ENCODE measurements at places on chromosomes 1 and 21.

DNA sequence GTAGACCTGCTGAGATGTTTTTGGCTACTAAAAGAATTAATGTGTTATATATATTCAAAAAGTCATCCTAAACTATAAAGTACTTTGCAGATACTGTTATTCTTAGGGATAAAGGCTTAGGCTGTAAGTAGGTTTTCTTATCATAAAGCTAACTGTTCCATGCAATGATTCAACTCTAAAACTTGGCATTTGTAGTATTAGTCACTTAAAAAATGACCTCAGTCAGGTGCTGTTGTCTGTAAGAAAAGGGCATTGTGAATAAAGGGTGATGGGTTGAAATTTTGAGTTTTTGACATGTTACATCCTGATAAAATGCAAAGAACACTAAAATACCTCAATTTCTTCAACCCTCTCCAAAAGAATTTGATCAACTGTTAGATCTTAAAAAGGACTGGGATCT is 32.9 kb downstream of the ADCY10 start:
- DNase-seq = peak; percentile 52

DNA sequence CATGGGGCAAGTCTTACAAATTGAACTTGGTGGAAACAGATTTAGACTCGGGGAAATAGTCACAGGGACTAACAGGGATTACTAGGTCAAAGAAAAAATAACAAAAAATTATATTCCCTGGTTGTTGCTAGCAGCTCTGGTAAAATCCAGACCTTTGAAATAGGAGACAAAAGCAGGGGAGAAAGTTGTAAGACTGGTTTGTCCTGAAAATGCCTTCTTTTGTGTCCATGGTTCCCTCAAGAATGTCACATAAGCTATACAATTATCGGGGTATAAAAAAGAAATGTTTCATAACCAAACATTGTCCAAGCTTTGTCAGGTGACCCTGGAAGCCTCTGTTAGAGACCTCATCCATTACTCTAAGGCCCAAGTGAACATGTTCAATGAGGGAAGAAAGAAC is 33.1 kb downstream of the KIAA0319L start:
- DNase-seq = no peak

DNA sequence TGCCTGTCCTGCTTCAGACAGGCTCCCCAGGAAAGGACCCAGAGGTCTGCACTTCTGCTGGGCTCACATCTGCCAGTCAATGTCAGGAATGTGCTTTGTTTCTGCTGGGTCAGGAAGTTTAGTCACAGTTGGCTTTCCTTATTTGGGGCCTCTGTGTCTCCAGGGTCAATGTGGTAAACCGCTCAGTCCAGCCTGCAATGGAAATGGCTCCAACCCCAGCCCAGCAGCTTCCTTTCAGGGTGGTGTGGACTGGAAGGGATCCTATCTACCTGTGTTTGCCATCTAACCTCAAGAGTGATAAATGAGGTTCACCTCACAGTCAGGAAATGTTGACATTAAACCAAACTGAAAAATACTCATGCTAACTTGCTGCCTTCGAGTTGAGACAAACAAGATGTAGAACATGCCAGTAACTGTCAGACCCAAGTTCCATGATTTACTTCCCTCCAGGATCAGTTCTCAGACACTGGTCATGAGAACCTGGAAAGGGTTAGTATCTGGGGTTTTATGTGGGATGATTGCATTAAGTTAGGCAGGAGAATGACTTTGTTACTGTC is 20.3 kb downstream of the ENO1 start:
- peak; percentile 73 for DNase-seq

DNA sequence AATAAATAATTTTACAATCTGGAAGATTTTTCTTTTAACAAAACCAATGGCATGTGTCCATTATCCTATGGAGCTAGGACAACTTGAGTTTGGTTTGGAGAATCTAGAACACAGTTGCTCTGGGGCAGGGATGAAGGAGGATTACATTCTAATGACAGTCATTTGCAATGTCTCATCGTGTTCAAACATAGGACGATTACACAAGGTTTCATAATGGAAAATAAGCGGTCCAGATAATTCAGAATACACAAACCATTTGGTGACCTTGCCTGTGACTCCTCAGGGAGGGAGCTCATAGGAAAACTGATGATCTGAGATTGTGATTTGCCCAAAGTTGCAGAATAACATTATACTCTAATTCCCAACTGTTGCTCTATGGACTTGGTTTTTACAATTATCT is 27.6 kb upstream of the RGL1 start:
- DNase-seq = no peak

GRCh38 chr1:203197625-203198024 is 11.1 kb upstream of the CHI3L1 start:
- DNase-seq = peak; percentile 70

GRCh38 chr1:67020304-67020703 is 33.6 kb downstream of the SLC35D1 start:
- DNase-seq = peak; percentile 40

DNA sequence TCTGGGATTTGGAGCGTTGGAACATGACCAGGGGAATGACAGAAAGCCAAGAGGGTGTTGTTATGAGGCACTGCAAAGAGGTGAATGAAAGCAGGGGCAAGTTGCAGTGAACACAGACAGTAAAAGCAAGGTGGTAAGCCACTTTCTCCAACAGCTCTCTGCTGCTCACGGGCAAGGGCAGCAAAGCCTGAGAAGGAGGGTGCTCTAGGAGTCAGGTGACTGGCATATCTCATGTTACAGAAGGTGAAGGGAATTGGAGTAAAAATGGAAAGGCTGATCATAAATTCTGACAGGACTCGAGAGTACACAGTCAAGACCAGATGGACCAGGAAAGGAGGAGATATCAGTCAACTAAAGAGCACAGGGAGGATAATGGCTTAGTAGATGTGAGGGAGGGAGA is 14.5 kb downstream of the VAV3 start:
- no peak for DNase-seq

DNA sequence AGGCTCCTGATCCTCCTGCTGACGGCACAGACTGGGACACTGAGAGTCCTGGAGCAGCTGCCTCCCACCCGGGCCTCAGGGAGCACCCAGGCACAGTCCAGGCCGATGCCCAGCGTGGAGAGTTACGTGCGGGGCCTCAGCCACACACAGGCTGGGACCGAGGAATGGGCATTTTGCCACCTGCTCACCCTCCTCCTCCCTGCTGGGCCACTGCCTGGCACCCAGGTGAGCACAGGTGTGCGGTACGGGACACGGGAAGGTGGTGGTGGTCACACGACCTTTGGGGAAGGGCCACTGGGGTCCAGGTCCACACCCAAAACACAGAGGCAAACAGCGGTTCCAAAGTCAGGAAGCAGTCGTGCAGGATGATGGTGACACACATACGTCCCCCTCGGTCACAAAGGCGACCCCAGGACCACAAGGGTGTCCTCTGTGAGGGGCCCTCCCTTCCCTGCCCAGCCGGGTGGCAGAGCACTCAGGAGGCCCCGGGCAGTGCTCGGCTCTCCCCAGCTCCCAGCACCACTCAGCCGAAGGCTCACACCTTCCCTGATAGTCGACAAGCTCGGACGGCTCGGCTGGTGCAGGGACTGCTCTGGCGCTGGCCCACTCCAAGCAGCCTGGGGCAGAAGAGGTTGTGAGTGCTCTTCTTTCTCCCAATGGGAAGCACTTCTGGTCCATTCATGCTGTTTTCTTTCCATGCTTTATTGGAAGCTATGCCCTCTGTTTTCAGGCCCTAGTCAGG is 14.3 kb downstream of the MORN1 start:
- no peak for DNase-seq

GRCh38 chr1:206808615-206809014 is 36.3 kb upstream of the IL10 start:
- peak; percentile 30 for DNase-seq

- DNase-seq = no peak
Measured at GRCh38 chr1:1199961-1200875, 6.2 kb downstream of the TNFRSF18 start.

DNA sequence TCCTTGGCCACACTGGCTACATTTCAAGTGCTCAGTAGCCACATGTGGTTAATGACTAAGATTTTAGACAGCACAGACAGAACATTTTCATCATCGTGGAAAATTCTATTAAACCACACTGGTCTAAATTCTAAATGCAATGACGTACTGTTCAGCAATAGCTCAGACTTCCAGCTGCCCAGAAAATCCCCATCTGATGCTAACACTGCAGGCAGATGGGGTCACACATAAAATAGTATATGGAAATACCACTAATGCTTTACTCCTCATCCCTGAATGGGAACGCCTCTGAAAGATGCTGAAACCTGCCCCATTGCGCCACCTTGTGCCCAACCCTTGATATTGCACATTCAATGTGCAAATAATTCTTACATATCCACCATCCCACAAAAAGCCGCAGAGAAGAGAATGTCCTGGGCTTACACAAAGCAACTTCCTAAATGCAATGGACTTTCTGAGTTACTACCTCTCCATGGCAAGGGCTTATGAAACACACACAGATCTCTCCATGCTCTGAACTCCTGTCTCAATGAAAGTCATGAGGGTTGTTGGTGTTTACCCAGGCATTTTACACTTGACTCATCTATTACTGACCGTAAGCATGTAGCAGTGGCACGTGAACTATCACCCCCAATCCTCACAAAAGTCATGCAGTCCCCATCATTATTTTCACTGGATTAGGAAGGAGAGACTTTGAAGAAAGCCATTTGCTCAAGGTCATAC is 20.3 kb upstream of the SLC5A9 start:
- DNase-seq = peak; percentile 80

DNA sequence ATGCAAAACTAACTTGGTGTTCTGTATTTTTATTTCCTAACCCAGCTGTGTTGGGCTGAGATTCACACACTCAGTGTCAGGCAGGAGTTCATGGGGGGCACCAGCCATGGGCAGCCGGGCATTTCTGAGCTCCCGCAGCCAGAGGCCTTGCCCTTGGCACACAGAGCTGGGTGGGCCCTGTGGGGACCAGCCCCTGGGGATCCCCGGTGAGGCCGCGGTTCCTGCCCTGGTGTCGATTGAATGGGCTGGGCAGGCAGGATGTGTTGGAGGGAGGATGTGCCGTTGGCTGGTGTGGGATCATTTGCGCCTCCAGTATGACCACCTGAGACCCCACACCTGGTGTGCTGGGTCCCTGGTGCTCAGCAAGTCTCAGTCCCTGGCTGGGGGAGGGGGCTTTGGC is 91.0 kb downstream of the PRDM16 start:
- no peak for DNase-seq

DNA sequence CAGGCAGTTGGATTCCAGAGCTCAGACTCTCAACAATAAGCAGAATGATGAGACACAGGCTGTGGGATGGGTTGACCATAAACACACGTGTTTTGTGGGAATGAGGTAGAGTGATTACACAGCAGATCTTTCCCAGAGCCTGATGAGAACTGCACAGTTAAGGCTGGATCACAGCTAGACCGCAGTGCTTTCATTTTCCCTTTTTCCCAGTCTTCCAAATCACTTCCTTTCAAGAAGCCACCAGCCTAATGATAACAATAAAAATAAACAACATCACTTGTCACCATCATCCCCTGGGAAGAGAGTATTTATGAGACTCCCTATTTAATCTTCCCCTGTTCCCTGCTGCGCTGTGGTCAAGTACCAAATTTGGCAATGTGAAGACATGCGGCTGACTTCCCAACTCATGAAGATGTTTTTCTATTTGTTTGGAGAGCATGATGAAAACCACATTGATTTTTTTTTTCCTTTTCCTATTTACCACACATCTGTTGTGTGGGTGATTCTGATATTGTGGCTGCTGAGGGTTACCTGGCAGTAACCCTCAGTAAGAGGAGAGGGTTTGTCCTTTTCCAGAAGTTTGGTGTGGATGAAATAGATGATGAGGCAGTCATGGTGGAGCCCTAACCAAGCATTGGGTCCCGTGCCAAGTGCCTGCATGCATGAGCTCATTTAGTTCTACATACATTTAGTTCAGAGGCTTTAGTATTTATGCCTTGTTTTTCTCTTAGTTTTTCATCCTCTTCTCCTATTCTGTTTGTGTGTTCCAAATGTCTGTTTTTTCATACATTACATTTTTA is 248.9 kb upstream of the HOOK1 start:
- peak; percentile 63 for DNase-seq

- DNase-seq = no peak
Measured at GRCh38 chr21:46115441-46116188, 17.7 kb downstream of the COL6A2 start.

DNA sequence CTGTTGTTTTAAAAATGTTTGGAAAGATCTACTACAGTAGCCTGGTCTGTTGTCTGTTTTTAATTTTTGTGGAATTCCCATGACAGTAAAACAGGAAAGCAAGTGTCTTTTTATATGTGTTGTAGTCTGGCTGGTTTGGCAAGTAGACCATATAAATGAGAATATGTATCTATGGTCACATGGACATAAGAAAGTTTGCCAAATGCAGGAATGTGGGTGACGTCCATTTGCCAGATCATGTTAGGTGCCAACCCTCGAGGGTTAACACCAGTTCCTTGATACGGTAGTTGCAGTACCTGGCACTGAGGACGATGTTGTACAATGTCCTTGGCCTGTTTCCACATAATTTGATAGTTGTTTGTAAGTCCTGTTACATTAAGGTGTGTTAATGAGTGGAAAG is 6.2 kb downstream of the DAP3 start:
- DNase-seq = no peak

GRCh38 chr21:35843911-35844667 is 216.2 kb downstream of the SETD4 start:
- no peak for DNase-seq

DNA sequence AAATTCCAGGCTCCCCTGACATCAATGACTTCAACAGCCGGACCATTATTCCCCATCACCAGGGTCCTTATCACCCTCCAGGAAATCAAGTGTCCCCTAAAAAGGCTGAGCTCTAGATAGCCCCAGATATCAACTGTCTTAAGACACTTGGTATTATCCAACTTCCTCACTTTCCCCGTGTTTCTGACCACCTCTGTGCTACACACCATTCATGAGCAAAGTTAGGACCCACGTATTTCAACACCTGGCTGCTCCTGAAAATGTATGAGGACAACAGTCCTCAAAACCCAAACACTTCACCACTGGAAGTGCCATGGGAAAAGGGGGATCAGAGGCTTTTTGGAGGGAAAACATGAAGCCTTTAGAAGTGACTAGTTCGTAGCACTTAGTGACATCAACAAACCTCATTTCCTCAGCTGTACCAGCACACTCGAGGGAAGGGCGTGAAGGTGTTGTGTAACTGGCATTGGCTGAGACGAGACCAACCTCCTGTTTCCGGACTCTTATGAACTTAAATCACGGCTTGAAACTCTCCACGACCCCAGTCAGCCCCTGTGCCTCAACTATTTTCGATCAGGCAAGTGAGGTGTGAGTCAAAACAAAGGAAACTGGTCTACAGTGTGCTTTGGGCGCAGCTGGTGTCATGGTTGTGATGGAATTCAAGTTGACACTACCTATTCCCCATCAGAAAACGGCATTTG is 4.1 kb upstream of the CHD5 start:
- no peak for DNase-seq

- DNase-seq = no peak
Measured at GRCh38 chr1:233993651-233994050, 89.2 kb downstream of the SLC35F3 start.

DNA sequence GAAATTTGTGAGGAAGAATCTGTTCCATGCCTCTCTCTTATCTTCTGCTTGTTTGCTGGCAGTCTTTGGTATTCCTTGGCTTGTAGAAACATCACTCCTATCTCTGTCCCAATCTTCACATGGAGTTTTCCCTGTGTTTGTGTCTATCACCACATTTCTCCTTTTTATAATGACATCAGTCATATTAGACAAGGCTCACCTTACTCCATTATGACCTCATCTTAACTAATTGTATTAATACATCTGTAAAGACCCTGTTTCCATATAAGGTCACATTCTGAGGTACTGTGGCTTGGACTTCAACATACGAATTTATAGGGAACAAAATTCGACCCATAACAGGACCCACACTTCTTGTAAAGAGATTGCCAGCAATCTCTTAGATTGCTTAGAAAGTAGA is 72.3 kb upstream of the POGK start:
- DNase-seq = no peak

Data from fibroblast of skin of back (primary cell).